ENCODE measurements at places on chromosomes 13 and 19.

GRCh38 chr13:99356262-99357091 is 49.3 kb upstream of the GPR183 start:
- DNase-seq, result no peak

GRCh38 chr19:16361254-16361653 is 36.6 kb downstream of the KLF2 start:
- DNase-seq, result no peak

DNA sequence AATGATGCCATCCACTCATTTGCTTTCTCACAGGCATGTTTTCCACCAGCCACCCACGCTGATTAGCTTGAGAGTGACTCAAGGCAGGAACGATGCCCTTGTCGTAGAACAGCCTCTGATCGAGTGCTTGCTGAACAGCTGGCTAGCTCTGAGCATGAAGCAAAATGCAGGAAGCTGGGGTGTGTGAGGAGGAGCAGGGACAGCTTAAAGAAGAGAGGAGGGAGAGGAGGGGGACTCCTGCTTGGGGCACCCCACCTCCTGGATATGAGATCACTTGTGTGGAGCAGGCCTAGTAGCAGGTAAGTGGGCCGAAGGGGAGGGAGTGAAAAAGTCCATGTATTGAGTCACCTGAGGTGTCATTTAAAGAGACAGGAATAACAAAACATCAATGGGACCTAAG is 48.8 kb downstream of the IRS2 start:
- no peak for DNase-seq

DNA sequence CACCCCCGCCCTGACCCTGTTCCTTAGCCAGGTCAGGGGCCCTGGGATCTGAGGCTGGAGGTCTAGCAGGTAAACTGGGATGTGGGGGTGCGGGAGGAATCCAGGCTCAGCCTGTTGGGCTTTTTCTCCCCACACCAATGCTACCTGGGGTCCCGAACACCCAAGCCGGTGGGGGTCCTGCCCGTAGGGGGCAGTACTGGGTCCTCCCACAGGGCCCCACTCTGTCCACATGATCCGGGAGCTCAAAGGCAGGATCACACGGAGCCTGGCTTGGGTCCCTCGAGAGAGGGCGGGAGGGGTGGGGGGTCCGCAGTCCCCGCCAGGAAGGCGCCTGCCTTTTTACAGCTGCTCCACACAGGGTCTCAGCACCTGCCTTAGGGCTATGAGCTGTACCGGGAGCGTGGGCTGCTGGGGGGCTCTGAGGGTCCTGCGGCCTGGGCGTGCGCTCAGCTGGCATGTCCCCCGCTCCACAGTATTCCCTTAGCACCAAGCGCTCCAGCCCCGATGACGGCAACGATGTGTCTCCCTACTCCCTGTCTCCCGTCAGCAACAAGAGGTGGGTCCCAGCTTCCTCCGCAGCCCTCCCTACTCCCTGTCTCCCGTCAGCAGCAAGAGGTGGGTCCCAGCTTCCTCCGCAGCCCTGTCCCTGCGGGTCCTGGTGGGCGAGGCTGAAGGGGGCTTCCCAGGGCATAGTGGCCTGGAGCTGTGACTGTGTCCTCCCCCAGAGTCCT is 12.3 kb upstream of the TEKTIP1 start:
- DNase-seq, result no peak

DNA sequence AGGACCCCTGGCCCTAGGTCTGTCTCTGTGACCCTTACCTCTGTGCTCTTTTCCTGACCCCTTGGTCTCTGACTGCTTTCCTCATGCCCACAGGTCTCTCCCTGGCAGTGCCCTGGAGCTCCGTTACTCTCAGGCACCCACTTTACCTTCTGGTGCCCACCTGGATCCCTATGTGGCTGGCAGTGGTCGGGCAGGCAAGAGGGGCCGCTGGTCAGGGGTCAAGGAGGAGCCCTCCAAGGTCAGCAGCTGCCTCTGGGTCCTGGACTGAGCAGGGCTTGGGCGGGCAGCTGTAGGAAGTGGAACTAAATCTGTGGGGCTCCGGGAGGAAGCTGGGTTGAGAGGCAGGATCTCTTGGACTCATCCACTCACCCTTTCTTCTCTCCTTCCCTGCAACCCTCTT is 16.3 kb downstream of the PPFIA3 start:
- DNase-seq, result no peak

DNA sequence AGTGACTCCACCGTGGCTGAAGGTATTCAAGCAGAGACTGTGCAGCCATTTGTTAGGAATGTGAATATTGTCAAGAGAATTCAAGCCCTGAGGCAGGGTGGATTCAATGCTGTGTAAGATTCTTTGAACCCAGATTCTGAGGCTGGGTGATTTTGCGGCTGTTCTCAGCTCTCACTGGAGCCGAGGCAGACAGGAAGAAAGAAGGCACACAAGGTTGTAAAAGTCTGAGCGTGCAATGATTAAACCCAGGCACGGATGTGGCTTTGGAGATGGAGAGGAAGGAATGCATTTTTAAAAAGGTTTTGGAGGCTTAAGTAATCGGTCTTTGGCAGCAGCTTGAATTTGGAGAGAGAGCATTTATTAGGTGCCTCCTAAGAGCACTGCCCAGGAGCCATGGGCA is 187.9 kb downstream of the KATNAL1 start:
- no peak for DNase-seq

DNA sequence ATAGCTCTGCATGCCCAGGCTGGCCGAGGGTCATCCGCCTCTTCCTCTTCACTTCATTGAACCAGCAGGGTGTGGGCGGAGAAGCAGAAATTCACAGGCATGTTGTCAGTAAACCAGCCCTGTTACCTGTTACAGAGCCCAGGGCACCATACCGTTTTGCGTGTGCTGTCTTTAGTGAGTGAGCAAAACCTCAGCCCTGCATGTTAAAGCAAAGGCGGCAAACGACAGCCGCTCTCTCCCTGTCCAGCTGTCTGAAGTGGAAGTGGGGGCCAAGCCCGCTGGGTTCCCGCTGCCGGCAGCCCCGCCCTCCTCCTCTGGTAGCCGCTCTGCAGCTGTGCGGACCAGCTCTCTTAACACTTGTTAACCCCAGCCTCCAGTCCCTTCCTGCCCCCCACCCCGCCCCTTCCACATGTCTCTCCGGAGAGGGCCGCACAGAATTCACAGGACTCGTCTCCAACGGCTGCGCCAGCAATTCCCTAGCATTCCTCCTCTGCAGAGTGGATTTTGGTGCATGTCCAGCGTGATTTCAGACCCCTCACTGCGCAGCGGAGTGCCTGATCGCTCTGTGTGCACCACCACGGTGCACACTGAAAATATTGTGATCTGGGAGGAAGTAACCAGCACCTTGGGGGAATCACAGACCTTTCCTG is 12.7 kb downstream of the KLHL26 start:
- no peak for DNase-seq

- DNase-seq, result no peak
Measured at GRCh38 chr13:97896446-97896845, 57.0 kb upstream of the IPO5 start.

DNA sequence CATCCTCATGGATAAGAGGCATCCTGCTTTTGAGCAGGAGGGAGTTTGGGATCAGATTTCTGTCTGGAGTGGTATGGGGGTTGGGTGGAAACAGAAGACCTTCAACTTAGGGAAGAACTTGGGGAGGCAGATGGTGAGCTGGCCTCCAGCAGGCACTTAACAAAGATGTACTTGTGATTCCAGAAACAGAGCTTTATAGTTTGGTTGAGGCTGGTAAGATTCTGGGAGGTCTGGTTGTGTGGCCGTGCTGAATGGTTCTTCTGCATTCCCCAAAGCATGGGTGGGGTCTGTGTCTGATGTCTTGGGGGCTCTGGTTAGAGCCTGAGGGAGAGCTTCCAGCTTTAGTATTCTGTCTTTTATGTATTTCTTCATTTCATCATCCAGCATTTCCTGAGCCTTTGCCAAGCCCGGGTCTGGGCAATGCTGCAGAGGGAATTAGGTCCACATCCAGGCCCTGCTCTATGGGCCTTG is 4.8 kb downstream of the MEGF8 start:
- no peak for DNase-seq

GRCh38 chr19:54158812-54159351 is 639 bp downstream of the LENG1 start:
- no peak for DNase-seq

- no peak for DNase-seq
Measured at GRCh38 chr19:11092181-11092538, 2.9 kb downstream of the LDLR start.

GRCh38 chr19:31312009-31312676 is 37.1 kb downstream of the TSHZ3 start:
- DNase-seq, result no peak

DNA sequence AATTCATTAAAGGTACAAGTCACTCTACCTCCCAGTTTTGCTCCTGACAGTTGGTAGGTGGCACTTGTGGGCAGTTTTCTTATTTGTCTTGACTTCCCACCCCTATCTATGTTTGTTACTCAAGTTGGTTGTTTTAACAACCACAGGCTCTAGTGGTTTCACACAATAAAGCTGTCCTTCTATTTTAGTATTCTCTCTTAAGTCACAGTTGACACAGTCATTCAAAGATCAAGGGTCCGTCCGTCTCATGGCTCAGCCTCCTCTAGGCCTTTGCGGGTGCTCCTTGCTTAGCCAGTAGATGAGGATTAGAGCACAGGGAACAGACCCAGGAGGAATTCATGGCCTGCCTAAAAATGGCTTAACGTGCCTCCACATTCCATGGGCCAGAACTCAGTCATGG is 573.7 kb downstream of the IRS2 start:
- DNase-seq, result no peak

DNA sequence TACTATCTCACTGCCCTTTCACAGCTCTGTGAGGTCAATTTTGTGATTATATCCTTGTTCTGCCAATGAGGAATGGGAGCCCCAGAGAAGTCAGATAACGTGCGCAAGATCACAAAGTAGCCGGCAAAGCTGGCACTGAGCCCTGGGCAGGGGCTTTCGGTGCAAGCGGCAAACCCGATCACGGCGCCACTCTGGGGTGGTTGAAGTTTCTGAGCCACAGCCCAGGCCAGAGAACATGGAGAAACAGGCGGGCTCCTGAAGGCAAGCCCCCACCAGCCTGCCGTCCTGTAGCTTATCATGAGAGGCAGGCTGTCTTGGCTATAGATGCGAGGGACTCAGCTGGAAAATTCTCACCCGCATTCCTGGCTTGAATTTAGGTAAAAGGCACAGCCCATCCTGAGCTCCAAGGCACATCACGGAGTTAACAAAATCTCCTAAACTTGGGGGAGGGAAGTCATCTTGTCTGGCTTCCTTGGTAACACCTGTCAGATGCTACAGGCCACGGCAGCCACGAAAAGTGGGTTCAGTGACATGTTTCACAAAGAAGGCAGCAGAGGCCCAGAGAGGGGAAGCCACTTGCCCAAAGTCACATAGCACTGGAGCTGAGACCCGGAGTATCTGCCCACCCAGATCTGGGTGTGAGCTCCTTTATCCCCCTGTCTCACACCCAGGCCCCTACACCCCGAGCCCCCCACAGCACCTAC is 12.5 kb downstream of the TNNT1 start:
- DNase-seq, result no peak

DNA sequence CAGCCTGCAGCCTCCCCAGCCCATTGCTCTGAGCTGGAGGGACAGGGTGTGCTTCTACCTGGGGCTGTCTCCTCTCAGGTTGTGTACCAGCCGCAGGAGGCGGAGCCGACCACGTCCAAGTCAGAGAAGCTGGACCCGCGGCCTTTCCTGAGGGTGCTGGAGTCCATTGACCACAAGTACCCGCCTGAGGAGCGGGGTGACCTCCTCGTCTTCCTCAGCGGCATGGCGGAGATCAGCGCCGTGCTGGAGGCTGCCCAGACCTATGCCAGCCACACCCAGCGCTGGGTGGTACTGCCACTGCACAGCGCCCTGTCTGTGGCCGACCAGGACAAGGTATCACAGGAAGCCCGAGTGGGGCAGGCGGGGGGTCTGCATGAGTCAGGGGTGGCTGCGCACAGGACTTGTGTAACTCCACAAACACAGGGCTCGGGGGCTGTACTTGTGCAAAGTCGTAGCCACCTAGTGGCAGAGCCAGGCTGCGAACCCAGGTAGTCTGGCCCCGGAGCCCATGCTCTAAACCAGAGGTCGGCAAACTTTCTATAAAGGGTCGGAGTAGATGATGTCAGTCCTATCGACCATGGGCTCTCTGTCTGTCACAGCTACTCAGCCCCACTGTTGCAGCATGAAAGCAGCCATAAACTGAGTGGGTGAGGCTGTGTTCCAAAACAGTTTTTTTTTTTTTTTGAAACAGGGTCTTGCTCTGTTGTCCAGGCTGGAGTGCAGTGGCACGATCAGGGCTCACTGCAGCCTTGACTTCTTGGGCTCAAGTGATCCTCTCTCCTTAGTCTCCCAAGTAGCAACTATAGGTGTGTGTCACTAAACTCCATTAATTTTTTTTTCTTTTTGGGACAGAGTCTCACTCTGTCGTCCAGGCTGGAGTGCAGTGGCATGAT is 8.9 kb downstream of the DHX34 start:
- no peak for DNase-seq

- DNase-seq, result no peak
Measured at GRCh38 chr13:75920536-75920935, 284.4 kb downstream of the LMO7 start.

DNA sequence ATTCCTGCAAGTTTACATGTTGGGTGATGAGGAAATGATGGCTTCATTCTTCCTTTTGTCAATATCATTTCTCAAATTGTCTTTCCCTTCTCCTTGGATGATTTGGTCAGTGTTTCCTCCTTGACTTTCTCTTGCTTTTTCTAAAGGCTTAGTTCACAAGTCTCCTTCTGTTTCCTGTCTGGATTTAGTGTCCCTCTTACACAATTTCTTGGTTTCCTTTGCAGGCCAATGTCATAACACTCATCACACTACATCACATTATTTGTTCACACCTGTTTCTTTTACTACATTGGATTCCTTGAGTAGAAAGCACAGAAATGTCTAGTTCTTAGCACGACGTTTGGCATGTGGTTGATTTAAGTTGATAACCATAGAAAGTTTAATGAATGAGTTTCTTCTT is 490.7 kb downstream of the TDRD3 start:
- DNase-seq, result no peak
